ENCODE measurements at places on chromosomes 2 and 18.
A peak's percentile ranks its signal among the peaks of the same experiment; 100 is the strongest.

DNA sequence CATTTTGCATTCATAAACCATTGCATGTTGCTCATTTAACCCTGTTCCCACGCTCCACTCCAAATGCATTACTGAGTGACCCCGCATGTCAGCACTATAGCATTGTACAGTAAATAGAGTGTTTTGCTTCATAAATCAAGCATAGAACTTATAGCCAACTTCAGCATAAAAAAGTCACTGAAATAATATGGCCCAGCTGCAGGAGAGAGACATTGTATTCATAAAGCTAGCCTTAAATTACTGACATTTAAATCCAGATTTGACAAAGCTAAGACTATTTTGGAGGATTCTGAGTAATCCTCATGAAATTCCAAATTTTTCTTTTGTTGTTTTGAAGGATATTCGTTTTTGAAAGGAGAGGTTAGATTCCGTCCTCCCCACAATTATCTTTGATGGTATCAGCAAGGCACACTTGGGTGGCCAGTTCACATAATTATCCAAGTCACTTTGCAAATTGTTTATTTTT lies 320.9 kb upstream of the TCF4 start:
- no peak for DNase-seq

DNA sequence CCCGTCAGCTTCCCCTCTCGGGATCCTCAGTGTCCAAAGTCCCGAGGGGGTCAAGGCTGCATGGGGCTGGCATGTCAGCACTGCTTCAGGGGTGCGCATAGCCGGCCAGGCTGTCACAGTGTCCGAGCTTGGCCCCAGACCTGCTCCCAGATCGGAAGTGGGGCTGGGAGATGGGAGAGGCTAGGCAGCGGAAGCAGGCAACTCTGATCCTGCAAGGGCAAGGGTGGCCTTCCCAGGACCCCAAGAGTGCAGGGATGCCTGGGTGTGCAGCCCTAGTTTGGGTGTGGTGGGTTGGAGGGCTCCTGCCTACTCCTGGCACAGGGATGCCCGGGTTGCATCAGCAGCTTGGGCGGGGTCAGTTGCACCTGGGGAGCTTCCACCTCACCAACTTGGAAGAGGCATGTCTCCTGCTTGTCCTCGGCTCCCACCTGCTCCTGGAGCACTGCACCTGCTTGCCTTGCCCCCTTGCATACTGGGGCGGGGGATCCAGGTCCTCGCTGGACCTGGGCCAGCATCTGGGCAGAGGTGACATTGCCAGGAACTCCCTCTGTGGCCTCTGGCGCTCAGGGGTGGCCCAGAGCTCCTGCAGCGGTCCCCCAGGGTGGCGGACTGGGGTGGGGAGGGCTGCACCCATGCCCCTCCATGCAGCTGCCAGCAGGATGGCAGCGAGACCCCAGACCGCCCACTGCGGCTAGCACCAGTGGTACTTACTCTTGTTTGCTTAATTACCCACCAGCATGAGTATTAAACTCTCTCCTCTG lies 41.3 kb downstream of the CBLN2 start:
- DNase-seq: no peak

DNA sequence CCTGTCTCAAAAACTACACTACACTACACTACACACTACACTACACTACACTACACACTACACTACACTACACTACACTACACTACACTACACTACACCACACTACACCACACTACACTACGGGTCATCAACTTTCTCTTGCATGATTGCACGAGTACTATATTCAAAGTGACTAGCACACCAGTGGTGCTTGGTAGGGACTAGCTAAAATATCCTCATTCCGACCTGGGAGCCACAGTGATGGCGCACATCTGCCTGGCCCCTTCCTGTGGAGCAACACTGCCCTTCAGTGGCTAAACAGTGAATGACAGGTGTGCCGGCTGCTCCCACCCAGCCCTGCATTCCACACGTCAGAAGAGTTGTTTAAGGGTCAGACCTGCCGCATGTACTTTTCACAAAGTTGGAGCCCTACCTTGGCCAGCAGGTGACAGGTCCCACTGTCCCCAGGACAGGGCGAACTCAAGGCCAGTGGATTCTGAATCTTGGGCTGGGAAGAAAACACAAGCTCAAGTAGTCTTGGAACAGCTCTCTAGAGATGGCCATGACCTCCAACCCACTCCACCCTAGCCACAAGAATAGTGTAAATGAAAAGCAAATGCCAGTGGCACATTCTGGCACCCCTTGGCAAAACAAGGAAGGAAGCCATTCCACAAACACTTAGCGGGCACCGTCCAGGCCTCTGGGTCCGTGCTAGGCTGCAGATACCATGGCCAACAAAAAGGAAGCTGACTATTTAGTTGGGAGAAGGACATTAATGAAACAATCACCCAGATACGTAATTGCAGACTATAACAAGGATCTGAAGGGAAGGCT lies 79.7 kb upstream of the MSH2 start:
- peak; percentile 62 for DNase-seq

DNA sequence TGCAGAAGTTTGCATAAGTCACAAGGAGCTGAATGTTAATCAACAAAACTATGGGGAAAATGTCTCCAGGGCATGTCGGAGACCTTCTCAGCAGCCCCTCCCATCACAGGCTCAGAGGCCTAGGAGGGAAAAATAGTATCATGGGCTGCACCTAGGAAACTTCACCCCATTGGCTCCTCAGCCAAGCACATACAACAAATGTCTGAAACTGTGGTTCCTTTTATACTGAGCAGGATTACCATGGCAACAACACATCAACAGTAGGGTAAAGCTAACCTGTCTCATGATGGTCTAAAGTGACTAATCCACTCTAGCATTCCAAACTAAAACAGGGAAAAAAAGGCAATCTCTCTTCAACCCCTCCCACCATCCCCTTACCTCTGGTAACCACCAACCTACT lies 3.2 kb upstream of the NEMP2 start:
- DNase-seq: no peak

GRCh38 chr18:11665587-11665986 lies 23.5 kb upstream of the GNAL start:
- no peak for DNase-seq

GRCh38 chr2:160862226-160862625 lies 298.0 kb upstream of the TANK start:
- DNase-seq: no peak

DNA sequence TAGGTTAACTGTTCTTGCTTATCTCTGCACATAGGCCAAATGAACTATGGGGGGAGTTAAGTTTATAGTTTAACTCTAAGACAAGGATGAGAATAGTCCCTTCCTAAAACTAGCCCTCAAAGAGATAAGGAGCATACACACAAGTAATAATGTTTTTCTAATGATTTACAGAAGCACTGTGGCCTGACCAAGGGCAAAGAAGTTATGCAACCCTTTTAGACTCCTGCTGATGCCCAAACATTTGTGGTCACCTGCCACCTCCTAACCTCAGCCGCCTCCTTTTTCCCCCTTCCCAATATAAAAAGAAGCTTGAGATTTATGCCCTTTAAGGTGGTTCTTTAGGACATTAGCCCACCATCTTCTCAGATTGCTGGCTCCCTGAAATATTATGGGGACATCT lies 357.7 kb downstream of the ALK start:
- no peak for DNase-seq

- no peak for DNase-seq
Observed at GRCh38 chr2:143802242-143802641, 673.0 kb downstream of the ARHGAP15 start.

DNA sequence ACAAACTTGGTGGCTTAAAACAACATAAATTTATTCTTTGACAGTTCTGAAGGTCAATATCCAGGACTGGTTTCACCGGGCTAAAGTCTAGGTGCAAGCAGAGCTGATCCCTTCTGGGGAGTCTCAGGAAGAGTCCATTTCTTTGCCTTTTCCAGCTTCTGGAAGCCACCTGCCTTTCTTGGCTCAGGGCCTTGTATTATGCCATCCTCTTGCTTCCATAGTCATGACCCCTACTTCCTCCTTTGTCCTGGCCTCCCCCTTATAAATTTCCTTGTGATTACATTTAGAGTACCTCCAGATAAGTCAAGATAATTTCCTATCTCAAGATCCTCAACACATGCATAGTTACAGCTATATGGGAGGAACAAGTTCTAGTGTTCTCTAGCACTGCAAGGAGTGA lies 1089.5 kb downstream of the LRP1B start:
- DNase-seq: no peak

DNA sequence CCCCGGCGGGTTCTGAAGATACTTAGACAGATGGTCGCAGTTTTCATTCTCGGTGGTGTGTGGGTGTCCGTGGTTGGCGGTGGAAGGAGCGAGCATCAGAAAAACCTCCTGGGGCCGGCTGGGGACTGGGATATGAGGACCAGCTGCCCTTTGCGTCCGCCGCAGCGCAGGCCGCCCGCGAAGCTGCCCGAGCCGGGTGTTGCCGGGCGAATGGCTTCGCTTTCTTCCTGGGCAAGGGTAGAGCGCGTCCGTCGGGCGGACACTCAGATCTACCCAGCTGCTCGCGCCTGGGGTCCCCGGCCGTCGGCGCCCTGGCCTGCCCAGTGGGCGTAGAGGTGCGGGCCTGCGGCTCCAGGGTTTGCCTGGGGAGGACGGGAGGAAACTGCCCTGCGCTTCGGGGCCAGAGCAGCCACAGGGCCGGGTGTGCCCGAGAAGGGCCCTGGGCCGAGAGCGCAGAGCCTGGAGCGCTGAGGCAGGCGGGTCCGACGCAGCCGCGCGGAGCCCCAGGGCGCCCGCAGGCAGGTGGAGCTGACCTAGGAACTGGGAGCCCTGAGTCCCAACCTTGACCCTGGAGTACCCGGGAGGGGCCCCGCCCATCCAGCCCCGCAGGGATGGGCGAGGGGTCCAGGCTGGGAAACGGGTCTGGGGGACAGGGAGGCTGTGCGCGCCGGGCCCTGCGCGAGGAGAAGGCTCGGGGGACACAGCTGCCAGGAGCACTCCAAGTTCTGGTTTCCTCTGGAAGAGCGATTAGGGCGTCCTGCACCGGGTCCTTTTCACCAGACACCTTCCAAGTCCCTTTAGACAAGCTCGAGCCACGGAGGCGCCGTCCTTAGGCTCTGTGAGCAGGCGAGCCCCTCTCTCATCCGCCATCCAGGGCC lies 1.3 kb downstream of the TWIST2 start:
- DNase-seq: no peak

- DNase-seq: peak; percentile 87
Observed at GRCh38 chr2:96665083-96665569, 22.6 kb downstream of the FER1L5 start.
